Nephron progenitor cell (in vitro differentiated cells): ENCODE measurements at places on chromosomes 3 and 15.

DNA sequence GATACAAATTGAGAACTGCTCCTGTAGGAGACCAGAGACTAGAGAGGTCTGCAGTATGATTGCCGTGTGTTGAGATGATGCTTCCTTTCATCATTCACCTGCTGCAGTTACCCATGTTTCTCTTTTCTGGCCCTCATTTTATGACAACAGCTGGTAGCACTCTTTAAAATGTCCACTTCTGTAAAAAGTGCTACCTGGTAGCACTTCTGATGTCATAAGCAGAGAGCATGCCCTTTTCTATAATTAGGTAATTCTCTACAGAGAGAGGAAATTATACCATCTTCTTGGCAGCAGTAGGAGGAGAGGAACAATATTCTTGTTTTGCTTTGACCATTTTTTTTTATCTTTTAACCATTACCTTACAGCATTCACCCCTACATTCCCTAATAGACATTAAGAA lies 123.8 kb downstream of the PPM1L start:
- no peak for DNase-seq

DNA sequence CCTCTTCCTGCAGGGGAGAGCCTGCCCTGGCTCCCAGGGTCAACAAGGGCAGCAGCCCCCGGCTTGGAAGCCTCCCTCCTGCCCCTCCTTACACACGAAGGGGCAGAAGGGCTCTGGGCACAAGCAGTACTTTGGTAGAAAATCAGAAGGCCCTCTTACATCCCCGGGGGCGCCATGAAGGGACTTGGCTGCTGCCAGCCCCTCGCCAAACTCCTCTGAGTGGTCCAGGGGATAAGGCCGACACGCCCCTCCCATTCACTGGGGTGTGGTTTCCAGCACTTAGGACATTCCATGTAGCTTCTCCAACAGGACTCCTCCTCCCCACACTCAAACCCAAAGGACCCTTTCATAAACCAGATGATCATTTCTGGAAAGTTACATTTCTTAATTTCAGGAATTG lies 1.2 kb upstream of the ST8SIA2 start:
- DNase-seq = peak; percentile 50

GRCh38 chr3:52454938-52455282 lies 494 bp upstream of the NISCH start:
- DNase-seq = no peak

DNA sequence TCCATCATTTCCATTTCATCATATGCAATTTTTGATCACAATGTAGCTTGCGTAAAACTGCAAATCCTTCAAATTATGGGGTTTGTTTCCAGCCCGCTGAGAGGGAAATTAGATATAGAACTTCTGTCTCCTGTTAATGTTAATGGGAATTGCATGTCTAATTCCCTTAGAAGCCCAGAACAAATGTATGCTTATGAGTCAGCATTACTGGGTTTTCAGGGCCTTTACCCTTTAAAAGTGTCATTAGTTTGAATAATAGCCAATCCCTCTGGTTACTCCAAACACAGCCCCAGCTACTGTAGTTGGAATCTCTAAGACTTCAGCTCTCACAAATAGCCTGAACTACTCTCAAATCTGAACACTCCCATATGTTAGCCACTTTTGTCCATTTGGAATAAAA lies 439.4 kb downstream of the C3orf38 start:
- no peak for DNase-seq

GRCh38 chr15:74763416-74763815 lies 14.8 kb downstream of the CYP1A2 start:
- DNase-seq = no peak
